ENCODE measurements at places on chromosomes 1 and 21. TPM values are rescaled to one million over a fixed set of nuclear protein-coding genes. Genes with fewer than 3 reads are reported as not detected.

The ASCL5 gene
- not detected for total RNA-seq

The OR2T2 gene
- not detected for total RNA-seq

The CCDC24 gene
- total RNA-seq: 5.1 TPM

The IRF6 gene
- 0.13 TPM for total RNA-seq

- no peak for DNase-seq
Observed at GRCh38 chr1:220717800-220718640, 27.9 kb downstream of the C1orf115 start.

DNA sequence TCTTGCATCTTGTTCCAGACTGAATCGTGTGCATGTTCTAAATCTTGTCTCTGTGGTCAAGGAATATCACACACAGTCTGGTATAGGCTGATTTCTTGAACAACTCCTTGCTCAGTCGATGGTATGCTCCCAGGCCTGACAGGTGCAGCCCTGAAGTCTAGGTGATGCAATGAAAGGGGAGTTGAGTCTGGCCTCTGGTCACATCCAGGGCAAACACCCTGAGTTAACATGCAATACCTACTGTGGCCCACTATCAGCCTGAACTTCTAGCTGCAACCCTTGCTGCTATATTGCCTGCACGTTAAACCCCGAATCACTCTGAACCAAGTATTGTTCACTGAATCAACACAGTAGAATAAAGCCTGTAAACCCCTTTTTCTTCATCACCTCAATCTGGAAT lies 303.4 kb downstream of the USP25 start:
- DNase-seq: no peak

DNA sequence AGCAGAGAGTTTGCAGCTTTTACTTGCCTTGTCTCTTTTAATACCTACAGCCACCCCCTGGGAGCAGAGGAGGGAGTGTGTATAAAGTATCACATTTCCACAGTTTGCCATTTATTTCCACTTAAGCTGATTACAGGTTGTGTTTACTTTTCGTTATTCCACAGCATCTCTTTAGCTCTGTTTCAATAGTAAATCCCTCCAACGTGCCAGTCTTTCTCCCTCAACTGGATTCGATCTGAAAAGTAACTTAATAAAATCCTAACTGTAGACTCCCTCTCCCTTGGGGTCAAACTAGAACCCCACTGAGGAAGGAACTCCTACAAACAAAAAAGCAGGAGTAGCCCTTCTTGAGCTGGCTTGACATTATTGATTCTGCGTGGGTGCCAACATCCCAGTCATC lies 3.1 kb upstream of the FCGR2A start:
- no peak for DNase-seq

Measured in osteocyte (in vitro differentiated cells).